ENCODE measurements at places on chromosomes 7 and 10. TPM values are rescaled to one million over a fixed set of nuclear protein-coding genes. Genes with fewer than 3 reads are reported as not detected.

DNA sequence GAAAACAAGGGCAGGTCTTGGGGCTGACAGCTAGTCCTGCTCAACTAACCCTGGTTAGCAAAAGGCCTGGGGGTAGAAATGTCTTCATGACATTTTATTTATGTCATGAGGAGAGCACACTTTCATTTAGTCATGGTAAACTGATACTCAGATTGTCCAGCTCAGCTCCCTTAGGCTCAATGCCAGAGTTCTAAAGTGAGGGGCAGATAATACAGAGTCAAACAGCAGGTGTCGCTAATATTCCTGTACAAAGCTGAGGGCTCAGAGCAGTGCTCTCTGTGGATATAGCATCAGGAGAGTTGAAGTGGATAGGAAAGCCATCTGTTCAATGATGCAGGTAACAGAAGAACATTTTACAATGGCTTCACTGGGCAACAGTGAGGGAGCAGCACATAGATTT lies 26.8 kb upstream of the CALCR start:
- no peak for DNase-seq
- no peak overlapping the region for H3K27ac ChIP-seq
- H3K36me3 ChIP-seq, result no peaks in the 10 kb centered on the region
- H3K27me3 ChIP-seq, result no peaks in the 10 kb centered on the region
- H3K4me3 ChIP-seq, result no peak overlapping the region
- H3K4me1 ChIP-seq, result no peaks in the 10 kb centered on the region

DNA sequence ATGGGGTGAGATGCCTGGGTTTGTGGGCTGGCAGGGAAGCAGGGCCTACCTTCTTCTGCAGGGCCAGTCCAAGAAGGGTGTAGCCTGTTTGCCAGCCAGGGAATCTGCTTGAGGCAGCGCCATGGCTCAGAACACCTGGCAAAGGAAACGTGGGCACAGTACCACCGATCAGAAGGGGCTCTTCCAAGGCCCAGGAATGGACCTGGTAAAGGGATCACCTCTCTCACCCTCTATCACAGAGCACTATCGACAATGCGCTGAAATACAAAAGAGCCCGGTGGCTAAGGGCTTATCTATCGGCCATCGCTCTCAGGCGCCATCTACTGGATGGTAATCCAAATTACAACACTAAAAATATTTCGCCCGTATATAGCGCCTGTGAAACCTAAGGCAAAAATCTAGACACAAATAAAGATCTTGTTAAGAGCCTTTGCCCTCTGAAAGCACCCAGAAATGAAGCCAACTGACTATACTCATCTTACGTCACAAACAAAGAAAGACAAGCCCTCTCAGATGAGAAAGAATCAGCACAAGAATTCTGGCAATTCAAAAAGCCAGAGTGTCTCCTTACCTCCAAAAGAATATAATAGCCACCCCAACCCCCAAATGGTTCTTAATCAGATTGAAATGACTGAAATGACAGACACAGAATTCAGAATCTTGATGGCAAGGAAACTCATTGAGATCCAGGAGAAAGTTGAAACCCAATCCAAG lies 217.8 kb upstream of the HPS1 start:
- no peaks in the 10 kb centered on the region for H3K36me3 ChIP-seq
- DNase-seq, result no peak
- no peak overlapping the region for H3K27ac ChIP-seq
- no peaks in the 10 kb centered on the region for H3K4me1 ChIP-seq

DNA sequence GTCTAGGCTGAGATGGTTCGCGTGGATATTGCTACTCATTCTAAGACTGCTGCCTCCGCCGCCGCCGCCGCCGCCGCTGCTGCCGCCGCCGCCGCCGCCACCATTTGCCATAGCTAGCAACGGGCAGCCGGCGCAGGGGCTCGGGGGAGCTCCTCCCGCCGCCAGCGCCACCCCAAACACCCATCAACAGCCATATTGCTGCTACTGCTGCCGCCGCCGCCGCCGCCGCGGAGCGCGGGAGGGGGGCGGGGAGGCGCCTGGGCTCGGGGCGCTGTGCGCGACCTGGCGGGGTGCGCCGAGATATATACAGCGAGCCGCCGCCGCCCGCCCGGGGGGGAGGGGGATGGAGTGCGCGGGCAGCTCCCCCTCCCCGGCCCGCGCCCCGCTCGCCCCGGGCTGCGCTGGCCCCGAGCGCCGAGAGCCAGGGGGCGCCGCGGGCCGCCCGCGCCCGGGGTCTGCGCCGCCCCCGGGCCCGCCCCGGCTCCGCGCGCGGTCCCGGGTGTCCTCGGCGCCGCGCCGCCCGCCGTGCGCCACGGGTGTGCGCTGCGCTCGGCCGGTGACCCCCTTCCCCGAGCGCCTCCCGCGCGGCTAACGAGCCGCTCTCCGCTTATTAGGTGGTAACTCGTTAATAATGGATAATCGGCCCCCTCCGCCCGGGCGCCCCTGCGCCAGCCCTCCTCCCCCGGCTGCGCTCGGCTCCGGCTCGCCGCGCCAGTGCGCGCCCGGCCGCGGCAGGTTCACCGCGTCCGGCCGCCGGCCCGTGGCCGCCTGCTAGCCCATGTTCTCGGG lies at the start of gene KCNMA1:
KCNMA1 (minus strand) TSS at position 277 of the 789 bp plus-strand sequence.
- peaks cover 3% of the 10 kb centered on the region for H3K27me3 ChIP-seq
- peak within 1 kb of the TSS; percentile 81 for H3K4me3 ChIP-seq
- peaks cover 8% of the 10 kb centered on the region for H3K4me1 ChIP-seq

DNA sequence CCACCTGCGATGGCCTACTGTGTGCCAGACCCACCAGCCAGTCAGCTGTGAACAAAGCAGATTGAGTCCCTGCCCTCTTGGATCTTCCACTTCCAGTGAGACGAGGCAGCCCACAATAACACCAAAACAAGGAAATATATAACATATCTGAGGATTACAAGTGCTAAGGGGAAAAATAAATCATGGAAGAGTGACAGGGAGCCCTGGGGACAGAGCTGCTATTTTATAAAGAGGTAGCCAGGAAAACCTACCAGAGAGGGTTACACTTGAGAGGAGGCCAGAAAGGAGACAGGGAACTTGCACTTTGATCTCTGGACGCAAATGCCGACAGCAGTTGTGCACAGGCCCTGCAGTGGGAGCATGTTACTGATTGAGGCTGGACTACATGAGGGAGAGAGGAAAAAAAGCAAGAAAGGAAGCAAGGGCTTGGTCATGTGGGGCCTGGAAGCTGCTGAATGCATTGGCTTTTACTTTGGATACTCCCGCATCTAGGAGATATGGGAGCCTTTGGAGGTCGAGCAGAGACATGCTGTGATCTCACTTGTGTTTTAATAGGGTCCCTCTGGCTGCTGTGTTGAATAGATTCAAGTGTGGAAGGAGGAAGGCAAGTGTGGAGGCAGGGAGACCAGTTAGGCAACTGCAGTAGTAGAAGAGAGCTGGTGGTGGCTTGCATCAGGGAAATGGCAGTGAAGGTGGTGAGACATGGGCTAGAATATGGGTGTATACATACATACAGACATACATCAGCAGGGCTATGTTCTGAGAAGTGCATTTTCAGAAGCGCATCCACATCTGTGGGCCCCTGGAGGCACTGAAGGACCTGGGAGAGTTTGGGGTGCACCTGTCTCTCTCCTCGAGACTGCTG lies 26.2 kb downstream of the MINDY4 start:
- no peak for DNase-seq
- H3K27me3 ChIP-seq, result no peaks in the 10 kb centered on the region
- no peak overlapping the region for H3K4me3 ChIP-seq
- peaks cover 3% of the 10 kb centered on the region for H3K36me3 ChIP-seq

GRCh38 chr10:1393481-1393880 lies 337.3 kb downstream of the WDR37 start:
- H3K27ac ChIP-seq, result no peak overlapping the region
- no peaks in the 10 kb centered on the region for H3K4me1 ChIP-seq
- H3K27me3 ChIP-seq, result no peaks in the 10 kb centered on the region
- no peak for DNase-seq
- H3K36me3 ChIP-seq, result no peaks in the 10 kb centered on the region
- no peak overlapping the region for H3K4me3 ChIP-seq

Gene CREB5
- 0.86 TPM for polyA plus RNA-seq

GRCh38 chr10:79293841-79294581 lies 53.3 kb upstream of the PPIF start:
- no peak for DNase-seq
- H3K27me3 ChIP-seq, result no peaks in the 10 kb centered on the region
- H3K27ac ChIP-seq, result peak overlapping the region; percentile 9
- no peak overlapping the region for H3K4me3 ChIP-seq

Gene ITGA8
- polyA plus RNA-seq, result 1.3 TPM

DNA sequence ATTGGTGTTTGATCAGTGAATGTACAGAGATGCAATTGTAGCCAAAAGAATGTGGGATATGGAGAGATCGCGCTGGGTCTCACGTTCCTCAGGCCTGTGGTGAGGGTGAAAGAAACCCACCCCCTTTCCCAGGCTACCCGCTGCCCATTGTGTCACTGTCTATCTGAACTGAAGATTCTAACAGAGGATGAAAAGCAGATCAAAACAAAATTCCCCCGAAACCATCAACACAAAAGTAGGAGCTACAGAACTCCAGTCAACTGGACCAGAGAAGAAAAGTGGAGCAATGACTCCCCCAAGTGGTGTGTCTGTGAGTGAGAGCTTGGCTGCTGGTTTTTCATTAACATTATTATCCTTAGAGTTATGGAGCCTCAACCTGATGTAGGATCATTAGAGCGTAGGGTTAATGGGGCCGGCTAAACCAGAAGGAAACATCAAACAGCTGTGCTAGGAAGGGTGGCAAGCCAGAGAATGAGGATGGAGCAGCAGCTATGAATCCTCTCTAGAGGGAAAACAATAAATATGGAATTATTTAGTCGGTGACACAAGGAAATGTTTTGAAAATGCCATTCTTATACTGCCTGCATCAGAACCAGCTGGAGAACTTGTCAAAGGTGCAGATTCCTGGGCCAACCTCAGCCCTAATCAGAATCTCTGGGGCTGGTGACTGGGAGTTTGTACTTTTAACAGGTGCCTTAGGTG lies 38.3 kb downstream of the AKR1B1 start:
- DNase-seq, result no peak
- H3K27ac ChIP-seq, result no peak overlapping the region
- H3K4me3 ChIP-seq, result no peak overlapping the region
- no peaks in the 10 kb centered on the region for H3K36me3 ChIP-seq

DNA sequence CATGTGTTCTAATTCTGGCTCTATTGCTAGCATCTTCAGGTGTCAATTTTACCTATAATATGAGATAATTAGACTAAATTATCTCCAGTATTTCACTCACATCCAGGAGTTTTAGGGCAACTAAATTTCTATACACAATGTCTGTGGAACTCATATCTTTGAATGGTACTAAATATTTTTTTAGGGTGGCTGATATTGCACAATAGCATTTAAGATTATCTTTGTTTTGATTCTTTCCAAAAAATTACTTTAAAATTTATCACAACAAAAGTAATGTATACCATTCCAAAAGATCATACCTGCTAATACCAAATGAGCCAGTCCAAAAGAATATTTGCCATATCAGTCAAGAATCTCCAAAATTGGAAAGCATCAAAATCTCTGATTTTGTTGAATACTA lies 285.5 kb downstream of the SEMA3D start:
- no peaks in the 10 kb centered on the region for H3K36me3 ChIP-seq
- DNase-seq, result no peak
- H3K4me1 ChIP-seq, result no peaks in the 10 kb centered on the region
- no peak overlapping the region for H3K4me3 ChIP-seq

DNA sequence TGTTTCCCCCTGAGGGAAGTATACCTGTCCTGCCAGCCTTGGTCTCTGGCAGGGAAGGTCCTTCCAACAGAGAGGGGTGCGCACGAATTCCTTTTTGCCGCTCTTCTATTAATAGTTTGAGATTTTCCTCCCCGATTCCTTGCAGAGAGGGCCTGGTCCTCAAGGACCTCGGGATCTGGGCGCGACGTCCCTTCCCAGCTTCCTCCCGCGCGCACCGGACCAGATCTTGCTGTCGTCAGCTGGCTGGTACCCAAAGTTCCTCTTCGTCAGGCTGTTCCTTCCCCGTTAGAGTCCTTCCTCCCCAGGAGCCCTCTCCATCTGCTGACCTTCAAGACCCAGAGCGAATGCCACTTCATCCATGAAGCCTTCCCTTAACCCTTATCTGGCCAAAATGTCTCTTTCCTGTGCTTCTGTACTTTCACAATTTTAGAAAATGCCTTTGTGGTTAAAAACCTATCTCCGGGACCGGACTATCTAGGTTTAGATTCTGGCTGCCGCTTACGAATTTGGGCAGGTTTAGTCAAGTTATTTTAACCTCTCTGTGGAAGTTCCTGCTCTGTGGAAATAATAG lies 851 bp upstream of the GOT1 start:
- H3K4me1 ChIP-seq, result peaks cover 59% of the 10 kb centered on the region
- H3K4me3 ChIP-seq, result peak overlapping the region; percentile 94
- peaks cover 9% of the 10 kb centered on the region for H3K36me3 ChIP-seq
- DNase-seq, result peak; percentile 86

Gene CYP26C1
- 0.01 TPM for polyA plus RNA-seq

- DNase-seq, result no peak
- H3K4me3 ChIP-seq, result no peak overlapping the region
- H3K4me1 ChIP-seq, result no peaks in the 10 kb centered on the region
- H3K27me3 ChIP-seq, result peaks cover 4% of the 10 kb centered on the region
- H3K36me3 ChIP-seq, result no peaks in the 10 kb centered on the region
- no peak overlapping the region for H3K27ac ChIP-seq
These were observed 1.0 kb downstream of the PDE1C start for GRCh38 chr7:32069116-32069650.

GRCh38 chr7:158494162-158494586 lies 93.4 kb downstream of the PTPRN2 start:
- H3K27me3 ChIP-seq, result no peaks in the 10 kb centered on the region
- H3K4me1 ChIP-seq, result no peaks in the 10 kb centered on the region
- H3K27ac ChIP-seq, result no peak overlapping the region
- no peak for DNase-seq

DNA sequence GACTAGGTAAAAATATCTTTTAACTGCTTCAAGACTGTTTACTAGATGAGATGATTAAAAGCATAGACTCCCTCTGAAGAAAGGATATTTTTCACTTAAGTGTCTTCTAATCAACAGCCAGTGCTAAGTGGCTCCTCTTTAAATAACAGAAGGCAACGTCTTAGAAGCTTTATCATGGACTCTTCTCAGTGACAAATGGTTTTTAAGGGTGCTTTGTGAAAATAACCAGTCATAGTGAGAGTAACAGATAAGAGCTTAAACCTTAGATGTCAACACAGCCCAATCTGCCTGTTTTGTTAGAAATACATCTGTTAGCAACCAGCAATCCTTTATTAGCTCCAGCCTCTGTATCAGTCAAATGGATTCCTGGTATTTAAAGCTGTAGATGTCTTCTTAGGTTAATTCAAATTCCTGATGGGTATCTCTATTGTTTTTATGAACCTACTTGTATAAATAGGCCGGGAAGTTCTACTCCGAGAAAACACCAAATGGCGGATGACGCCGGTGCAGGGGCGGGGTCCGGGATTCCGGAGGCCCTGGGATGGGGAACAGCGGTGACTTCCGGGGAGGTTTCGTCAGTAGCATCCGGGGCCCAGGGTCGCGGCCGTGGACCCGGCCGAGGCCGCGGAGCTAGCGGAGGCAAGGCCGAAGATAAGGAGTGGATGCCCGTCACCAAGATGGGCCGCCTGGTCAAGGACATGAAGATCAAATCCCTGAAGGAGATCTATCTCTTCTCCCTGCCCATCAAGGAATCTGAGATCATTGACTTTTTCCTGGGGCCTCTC lies 285.4 kb downstream of the GPR37 start:
- DNase-seq, result no peak
- H3K27ac ChIP-seq, result no peak overlapping the region
- H3K36me3 ChIP-seq, result no peaks in the 10 kb centered on the region
- H3K4me1 ChIP-seq, result no peaks in the 10 kb centered on the region
- H3K27me3 ChIP-seq, result no peaks in the 10 kb centered on the region

Measured in psoas muscle (tissue), 8 donors.